ENCODE measurements at places on chromosomes 7 and 10.

GRCh38 chr10:19791032-19791431 lies 25.2 kb upstream of the PLXDC2 start:
- DNase-seq = no peak

DNA sequence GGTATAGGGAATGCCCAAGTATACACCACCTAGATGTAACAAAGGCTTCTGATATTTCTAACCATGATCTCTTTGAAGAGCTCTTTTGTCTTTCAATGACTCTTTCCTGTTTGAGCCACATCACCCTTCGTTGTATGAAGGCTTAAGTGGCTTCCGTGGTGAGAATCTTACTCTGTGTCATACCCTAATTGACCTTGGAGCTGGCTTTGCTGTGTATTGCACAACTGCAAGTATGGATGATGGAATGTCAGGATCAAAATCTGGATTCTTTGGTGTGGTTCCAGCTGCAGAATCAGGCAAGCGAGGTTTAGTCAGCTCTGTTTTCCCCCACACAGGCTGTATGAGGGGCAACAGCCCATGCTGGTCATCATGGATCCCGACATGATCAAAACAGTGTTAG lies 16.0 kb downstream of the CYP3A43 start:
- no peak for DNase-seq

GRCh38 chr10:56231436-56231835 lies 129.6 kb downstream of the ZWINT start:
- DNase-seq = no peak

DNA sequence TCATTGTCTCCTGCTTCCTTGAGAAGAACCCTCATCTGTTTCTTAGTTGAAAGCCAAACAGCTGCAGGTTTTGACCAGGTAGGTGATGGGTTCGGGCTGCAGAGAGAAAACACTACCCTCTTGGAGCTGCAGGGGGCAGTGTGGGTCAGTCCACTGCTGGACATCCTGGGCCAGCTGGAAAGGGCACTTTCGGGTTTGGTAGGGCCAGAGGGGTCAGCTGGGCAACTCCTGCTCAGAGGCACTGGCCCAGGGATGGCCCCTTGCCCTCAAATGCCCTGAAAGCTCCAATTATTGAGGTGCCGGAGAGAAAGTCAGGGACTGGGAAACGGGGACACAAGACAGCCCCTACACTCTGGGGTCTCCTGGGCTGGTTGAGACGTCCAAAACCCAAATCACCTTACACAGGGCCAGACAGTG lies 90.7 kb downstream of the MKI67 start:
- DNase-seq = no peak

- DNase-seq = no peak
Observed at GRCh38 chr10:2303169-2303568, 565.8 kb upstream of the ADARB2 start.

- DNase-seq = no peak
Observed at GRCh38 chr7:41033500-41033899, 669.4 kb downstream of the INHBA start.

DNA sequence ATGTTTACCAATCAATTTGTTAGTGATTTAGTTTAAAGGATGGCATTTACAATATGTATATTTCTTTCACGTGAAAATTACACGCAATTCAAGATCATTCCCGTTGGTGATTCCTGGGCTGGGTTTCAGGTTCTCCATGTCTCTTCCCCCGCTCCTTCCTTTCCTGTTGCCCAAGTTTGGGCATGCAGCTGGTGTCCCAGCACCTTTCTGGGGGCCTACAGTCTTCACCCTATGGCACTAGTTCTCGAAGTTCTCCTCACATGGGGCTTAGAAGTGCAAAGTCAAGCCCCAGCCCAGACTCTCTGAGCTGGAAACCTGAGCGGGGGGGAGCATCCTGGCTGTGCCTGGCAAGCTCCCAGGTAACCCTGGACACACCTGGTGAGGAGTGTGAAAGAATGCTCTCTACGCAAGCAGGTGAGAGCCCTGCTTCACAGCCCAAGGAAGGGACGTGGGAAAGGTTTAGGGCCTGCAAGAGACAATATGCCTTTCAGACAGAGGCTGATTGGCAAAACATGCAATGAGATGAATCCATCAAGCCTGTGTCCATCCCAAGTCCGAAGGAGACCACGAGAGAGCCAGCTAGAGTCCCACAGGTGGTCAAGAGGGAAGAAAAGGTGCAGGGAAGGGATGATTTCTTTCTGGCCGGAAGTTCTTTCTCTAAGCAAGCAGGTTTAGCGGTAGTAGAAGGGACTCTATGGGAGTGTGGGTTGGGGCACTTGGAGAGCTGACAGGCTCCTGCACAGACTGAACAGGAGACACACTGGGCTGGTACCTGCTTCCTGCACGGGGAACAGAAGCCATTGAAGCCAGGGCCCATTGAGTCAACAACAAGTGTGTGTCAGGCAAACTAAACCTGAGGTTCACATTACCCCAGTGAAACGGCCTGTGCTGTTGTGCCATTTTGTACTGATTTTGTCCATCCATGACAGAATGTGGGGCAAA lies 131.1 kb downstream of the ADARB2 start:
- DNase-seq = no peak

GRCh38 chr10:24824124-24824523 lies 100.4 kb upstream of the ARHGAP21 start:
- DNase-seq = no peak

- peak; percentile 42 for DNase-seq
Observed at GRCh38 chr7:73738220-73738611, 386 bp downstream of the ABHD11 start.

- DNase-seq = no peak
Observed at GRCh38 chr10:113179265-113179664, 229.2 kb downstream of the TCF7L2 start.

DNA sequence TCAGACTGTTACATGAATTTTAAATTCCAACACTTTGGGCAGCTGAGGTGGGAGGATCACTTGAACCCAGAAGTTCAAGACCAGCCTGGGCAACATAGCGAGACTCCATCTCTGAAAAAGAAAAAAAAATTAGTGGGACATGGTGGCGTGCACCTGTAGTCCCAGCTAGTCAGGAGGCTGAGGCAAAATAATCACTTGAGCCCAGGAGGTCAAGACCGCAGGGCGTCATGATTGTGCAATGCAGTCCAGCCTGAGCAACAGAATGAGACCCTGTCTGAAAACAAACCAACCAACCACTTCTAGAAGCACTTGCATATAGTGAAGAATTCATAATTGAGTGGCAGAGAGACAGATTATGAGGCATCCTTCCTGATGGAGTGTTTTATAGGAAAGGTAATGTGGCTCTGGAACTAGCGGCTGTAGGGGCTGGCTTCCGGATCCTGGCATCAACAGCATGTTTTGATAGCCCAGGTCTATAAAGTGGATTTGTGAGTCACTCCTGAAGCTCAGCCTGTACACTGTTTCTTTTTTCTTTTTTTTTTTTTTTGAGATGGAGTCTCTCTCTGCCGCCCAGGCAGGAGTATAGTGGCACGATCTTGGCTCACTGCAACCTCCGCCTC lies 40.3 kb upstream of the RSBN1L start:
- no peak for DNase-seq

DNA sequence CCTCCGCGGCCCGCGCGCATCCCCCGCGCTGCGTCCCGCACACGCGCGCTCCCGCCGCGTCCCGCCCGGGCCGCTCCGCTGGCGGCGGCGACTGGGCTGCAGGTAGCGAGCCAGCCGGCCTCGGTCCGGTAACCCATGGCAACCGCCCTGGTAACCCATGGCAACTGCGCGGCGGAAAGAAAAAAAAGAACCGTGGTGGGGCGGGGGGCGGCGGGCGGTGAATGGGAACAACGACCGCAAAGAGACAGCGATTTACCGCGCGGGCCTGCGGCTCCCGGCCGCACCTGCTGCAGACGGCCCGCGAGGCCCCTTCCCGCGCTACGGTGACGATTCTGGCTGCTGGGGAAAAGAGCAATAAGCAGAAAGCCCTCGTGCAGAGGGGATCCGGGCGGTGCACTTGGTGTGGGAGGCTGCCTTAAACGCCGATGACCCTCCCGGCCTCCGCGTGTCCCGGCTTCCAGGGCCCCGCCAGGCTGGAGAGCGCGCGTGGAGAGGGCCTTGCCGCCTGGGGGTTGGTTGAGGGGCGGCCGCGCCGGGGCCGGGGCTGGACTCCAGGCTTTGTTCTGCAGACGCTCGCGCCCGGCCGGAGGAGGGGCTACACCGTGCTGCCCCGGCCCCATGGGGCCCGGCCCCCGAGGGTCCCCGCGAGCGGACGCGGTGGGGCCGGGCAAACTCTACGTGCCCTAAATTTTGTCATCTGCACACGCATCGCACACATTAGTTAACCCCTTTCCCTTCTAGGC lies 84.7 kb downstream of the SNX10 start:
- DNase-seq = no peak

DNA sequence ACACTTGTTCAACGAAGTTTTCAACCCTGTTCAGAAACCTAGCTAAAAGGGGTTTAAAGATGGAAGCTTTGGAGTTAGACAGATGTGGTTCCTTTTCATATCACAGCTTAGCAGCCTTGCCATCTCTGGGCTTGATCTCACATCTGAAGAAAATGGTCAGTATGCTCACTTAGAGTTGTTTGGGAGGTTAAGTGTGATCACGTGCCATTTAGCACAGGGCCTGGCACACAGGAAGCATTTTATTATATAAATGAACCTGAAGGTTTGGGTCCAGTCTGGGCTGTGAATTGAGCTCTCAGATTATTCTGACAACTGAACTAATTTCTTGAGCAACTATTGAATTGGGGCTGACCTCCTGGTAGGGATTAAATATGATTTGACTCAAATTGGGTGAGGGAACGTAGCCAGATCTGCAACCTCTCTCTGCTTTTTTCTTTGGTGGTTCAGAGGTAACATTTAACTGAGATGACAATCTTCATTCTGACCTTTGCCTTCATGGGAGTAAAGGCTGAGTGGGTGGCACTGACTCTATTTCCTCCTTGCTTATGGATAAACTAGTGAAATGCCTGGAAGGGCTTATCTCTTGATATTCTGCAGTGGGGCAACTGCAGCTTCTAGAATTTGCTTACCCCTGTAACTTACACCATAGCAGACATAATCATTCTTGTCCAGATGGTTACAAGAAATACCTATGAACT lies 10.2 kb upstream of the HKDC1 start:
- no peak for DNase-seq

DNA sequence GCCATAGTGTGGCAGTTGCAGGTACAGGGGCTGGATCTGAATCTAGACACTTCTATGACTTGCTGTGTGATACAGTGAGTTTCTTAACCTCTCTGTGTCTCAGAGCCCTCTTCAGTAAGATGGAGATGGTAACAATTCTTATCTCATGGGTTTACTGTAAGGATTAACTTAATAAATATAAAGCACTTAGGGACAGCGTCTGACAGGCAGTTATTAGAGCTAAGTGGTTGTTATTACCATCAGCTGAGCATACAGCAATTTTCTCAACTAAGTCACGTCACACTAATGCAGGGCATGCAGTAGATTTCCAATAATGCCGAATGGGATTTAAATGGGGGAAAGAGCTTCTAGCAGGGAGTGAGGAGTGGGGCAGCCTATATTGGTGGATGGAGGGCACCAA lies 162.6 kb downstream of the SH2D4B start:
- DNase-seq = no peak

- no peak for DNase-seq
Observed at GRCh38 chr7:130960208-130960988, 226.4 kb upstream of the KLF14 start.

GRCh38 chr10:63286340-63286739 lies 153.2 kb downstream of the NRBF2 start:
- DNase-seq = no peak

DNA sequence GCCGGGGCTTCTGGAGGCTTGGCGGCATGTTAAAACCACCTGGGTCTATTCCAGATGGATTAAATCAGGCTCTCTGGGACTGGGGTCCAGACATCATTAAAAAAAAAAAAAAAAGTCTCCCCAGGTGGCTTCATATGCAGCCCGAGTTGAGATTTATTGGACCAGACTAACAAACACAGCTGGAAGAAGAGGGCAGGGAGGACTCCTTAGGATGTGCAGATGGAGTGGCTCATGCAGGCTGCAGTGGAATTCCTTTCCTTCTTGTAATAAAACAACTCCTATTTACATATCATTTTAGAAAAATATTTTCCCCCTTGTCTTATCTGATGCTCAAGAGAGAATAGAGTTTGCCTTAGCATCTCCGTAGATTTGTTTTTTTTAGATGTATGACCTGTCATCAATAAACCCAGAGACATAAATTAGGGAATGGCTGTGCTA lies 238.1 kb downstream of the CAMK1D start:
- no peak for DNase-seq

- DNase-seq = no peak
Observed at GRCh38 chr10:6601246-6601805, 21.2 kb upstream of the PRKCQ start.

DNA sequence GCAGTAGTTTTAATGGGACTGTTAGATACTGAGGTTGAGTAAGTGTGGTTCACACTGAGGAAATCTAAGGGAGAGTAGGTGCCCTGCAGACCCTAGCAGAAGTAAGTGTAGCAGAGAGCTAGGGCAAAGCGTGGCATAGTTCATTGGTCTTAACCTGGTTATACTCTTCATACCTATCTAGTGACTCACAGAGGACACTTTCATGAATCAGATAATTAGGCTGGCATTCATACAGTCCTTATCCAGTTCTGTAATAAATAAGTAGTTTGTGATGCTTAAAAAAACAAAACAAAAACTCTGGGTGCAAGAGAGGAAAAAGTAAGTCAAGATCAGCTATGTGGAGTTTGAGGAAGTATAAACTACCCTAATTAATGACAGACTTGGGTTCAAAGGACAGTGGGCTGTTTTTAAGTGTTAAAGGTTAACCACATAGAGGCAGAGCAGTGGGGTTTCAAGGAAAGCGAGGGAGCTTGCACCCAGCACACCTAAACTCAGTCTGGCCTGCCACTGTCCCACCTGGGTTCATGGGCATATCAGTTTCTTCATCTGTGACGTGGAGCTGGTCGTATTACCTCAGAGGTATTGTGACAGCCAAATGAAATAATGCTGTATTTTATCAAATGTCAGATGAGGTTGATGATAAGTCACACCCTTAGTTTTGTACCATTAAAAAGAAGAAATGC lies 27.1 kb downstream of the LMTK2 start:
- no peak for DNase-seq

- no peak for DNase-seq
Observed at GRCh38 chr7:135717693-135718092, 10.3 kb downstream of the SLC13A4 start.

DNA sequence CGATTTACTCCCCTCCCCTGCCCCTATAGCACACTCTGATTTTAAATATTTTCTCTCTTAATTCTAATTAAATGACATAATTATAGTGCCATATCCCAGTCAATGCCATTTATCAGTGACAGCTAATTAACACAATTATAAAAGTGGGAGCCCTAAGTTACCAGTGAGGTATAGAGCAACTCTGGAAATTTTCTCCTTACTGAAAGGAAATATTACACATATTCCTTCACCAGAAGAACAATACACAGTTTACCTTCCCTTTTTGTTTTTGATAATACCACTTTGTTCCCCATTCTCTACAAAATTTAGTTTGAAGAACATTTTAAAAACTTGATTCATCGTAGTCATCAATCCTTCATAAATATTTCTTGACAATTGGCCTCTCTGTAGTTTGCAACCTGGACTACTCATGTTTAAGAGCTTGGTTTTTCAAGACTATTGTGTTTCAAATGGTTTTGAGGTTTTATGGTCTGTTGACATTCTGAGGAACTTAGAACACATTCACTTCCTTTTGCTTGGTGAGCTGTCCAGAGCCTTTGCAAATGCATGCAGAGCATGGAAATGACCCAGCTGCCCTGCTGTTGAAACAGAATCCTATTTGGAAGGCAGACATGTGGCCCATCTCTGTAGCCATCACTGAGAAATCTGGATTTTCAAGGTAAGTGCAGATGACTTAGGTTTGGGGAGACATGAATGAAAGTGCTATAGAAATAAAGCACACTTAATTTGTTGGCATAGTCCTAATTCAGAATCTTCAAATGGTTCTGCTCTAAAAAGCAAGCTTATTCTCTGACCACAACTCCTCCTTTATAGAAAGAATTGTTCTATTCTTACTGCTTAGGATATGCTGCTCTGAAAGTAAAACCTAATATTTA lies at the start of gene GPR141:
GPR141 (plus strand) TSS at position 521 of the 875 bp plus-strand sequence. CDS start 56,628 bp downstream, outside the sequence.
- DNase-seq = peak; percentile 73
